ENCODE measurements at places on chromosomes 13 and 19.

GRCh38 chr13:87172166-87172835, 498.9 kb upstream of the SLITRK5 start:
- DNase-seq: no peak

GRCh38 chr13:39347926-39348901, 254.8 kb downstream of the LHFPL6 start:
- peak; percentile 63 for DNase-seq

DNA sequence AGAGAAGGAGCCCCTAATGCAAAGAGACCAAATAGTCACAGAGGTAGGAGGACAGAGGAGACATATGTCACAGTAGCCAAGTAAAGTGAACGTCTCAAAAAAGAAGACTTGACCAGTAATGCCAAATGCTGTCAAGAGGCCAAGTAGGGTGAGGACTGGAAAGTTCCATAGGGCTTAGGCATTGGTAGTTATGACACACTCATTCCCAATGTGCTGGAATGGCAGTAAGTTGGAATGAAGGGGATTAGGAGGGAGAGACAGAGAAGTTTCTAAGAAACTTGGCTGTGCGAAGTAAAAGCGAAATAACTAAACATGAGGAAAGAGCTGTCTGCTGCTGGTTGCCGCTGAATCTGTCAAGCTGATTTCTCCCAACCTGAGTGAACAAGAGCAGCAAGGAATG, 14.9 kb upstream of the FRY start:
- DNase-seq: no peak

DNA sequence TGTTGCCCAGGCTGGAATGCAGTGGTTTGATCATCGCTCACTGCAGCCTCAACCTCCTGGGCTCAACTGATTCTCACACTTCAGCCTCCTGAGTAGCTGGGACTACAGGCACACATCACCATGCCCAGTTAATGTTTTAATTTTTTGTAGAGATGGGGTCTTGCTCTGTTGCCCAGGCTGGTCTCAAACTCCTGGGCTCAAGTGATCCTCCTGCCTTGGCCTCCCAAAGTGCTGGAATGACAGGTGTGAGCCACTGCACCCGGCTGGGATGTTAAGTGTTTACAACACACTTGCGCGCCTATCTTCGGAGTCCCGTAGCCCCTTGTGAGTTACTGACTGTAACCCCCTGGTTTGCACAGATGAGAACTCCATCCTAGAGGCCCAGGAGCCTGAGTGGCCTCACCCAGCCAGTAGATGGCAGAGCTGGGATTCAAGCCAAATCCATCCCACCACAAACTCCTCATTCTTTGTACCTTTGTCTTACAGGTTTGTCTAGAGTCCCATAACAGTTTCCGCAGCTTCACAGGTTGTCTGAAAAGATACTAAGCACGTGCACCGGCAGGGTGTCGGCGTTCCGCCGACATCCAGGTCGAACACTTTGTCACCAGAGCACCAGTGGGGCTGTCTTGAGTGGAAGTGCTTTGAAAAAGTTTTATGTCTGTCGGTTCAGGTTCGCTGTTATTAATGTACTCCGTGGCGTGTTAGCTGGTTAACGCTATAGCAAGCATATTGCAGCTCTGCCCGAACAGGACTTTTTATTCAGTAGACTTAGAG, 14.7 kb downstream of the MAG start:
- DNase-seq: no peak

GRCh38 chr13:72823724-72824123, 41.8 kb downstream of the PIBF1 start:
- DNase-seq: no peak

Measured in left ventricle myocardium inferior (tissue), 1 donor.